Lung (tissue), 17 donors: ENCODE measurements at places on chromosomes 3 and 15. TPM values are rescaled to one million over a fixed set of nuclear protein-coding genes. Genes with fewer than 3 reads are reported as not detected.
A peak's percentile ranks its signal among the peaks of the same experiment; 100 is the strongest.

DNA sequence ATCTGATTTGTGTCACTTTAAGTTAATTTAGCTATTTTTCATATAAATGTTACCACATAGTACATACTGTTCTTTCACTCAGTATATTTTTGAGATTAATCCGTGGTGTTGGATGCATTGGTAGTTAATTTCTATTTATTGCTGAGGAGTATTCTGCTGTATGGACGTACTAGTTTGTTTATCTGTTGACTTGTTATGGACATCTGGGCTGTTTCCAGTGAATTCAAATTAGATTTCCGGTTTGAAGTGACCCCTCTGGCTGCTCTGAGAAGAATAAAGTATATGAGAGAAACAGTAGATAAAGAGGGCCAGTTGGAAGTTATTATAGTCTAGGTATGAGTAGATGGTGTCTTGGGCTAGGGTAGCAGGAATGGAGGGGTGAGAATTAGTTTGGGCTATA lies 15.6 kb downstream of the KAT2B start:
- DNase-seq = peak; percentile 82

GRCh38 chr3:195696632-195697278 lies 24.0 kb upstream of the MUC20 start:
- DNase-seq = no peak

MYO5C gene
- 11.1 TPM for polyA plus RNA-seq

GOLGA8S gene
- polyA plus RNA-seq = 0.05 TPM

OIP5 gene
- 1.2 TPM for polyA plus RNA-seq

GRIP2 gene
- 0.20 TPM for polyA plus RNA-seq
